ENCODE measurements at places on chromosomes 6 and 20.

DNA sequence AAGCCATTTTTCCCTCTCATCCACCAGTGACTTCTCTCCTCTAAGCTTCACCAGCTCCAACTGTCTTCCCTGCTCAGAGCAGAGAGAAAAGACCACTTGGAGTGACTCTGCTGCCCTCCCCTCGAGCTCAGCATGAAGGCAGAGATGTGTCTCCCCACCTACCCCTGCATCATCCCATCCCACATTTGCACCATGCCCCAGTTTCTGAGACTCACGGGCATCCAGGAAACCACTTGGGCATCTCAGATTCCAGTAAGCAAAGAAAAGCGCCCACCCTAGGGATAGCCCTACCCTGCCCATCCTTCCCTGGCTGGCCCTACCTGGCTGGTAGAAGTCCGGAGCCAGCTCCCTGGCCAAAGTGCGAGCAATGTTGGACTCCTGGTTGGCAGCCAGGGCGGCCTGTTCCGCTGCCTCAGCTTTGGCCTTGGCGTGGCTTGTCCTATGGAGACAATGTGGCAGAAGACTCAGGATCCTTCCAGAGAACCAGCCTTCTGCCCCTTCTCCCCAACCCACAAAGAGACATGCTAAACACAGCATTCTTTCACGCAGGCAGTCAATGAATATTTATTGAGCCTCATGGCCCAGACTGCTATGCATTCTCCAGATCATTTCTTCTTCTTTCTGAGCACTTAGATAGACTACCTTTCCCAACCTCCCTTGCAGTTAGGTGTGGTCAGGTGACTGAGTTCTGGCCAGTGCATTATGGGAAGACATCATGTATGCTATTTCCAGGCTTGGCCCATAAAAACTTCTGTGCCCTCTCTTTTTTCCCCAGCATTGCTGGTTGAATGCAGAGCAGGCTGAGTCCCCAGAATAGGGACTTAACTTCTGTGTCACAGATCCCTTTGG lies 68.6 kb downstream of the JPH2 start:
- no peak for DNase-seq

DNA sequence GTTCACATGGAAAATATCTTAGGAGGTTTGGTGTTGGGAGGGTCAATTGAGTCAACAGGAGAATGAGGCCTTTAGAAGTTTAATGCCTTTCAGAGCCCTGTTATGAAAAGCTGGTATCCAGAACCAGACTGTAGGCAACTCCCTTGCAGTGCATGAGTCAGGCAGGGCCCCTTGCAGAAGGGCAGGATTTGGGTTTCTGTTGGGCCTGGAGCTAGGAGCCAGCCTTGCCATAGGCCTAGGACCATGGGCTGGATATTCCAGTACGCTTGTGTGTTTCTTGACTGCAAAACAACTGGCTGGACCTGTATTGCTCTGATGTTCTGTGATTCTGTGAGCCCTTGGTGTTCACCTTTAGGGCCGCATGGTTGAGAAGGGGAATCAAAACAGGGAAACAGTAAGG lies 350.9 kb upstream of the PRND start:
- no peak for DNase-seq

DNA sequence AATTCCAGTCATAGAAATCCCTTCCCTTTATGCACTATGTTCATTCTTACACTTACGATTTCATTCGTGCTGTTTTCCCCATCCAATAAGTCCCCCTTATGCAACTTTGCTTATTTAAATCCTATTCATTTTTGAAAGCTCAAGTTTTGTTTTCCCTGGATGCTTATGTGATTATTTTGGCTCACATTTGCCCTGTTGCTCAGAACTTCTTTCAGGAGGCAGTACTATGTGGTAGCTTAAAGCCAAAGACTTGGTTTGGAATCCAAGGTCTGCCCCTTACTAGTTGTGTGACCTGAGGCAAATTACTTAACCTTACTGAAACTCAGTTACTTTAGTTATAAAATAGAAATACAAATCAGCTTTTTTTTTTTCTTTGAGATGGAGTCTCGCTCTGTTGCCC lies 59.6 kb downstream of the MOXD1 start:
- DNase-seq = no peak

DNA sequence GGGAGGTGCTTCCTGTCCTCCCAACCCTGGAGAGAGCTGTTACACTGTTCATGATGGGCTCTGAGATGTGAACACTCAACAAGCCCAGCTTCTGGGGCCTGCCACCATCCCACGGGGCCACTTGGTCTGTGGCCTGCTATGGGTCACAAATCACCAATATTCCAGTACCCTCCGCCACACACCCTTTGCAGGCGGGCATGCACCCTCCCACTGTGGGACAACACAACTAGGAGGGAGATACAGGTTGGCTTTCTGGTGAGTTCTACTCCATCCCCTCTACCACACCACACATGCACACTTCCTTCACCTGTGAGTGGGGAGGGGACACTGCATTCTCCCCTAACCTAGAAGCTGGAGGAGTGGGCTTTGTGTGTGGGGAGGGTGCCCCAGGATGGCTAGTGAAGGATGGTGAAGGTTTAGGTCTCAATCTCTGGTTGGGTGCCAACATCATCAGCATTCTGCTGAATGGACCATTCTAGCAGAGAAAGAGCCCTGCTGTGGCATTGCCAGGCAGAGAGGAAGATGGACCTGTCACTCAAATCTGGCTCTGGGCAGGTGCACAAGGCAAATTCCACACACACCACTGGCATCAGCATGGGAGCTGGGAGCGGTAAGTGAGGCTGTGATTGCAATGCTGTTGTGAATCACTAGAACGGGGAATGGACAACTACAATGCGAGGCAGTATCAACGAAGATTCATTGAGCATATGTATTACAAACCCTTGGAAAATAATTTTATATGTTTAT lies 175.1 kb downstream of the THBS2 start:
- no peak for DNase-seq

DNA sequence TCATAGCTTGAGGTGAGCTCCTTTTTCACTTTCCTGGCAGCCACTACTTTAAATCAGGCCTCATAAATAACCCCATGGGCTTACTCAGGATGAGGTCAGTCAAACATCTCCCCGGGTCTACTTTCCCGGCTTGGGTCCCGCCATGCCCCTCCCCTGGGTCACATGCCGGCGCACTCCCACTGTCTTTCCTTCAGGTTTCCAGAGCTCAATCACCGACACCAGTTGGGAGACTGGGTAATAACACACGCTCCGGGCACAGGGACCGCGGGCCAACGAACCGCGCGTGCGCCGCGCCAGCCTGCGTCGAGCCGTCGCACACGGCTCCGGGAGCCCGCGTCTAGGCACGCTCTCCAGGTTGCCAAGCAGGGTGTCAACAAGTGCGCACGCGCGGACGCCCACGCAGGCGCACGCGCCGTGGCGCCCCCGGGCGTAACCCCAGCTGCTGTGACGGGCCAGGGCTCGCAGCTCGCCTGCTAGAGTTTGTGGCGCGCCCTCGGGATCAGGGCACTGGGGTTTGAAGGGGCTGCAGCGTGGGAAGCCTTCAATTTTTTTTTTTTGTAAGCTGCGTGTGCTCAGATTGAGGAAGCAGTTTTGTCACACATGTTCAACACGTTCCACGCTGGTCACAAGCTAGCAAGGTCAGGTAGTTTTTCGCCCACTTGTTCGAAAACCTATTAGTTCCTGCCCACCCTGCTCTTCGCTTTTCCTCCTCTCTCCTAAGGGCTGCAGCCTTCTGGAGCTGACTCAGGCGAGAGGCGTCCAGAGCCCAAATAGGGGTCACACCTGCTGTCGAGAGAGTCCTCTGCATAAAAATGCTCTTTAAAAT lies 31.8 kb downstream of the TFAP2B start:
- no peak for DNase-seq

DNA sequence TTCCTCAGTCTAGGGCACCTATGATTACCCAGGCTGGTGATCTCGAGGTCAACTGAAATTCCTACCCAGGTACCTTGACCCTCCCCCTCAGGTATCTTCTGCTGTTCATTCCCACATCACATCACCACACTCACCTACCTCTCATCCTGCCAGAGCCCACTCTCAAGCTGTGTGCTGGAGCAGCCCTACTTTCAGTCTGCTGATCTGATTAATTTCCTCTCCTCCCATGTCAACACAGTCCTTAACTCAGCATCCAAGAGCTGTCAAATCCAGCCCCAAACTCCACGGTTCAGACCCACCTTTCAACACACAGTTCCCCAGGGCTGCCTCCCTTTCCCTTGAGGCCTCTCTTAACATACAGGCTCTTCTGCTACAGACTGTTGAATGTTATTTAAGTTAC lies 42.4 kb downstream of the EZR start:
- no peak for DNase-seq

DNA sequence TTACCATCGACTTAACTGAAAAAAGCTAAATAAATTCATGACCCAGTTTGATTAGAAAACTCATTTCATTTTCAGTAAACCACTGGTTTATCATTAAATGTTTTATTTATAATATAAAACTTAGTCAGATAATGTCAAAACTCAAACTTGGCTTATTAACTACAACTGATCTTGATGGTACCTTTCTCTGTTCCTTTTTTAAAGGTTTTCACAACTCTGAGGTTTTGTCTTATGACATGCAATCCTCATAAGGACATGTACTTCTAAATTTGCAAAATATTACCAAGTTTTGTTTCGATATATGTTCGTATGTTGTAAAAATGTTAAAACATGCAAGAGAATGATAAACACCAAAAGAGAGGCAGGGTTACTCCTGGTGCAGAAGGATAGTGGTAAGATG lies 82.5 kb upstream of the PDE10A start:
- DNase-seq = no peak

GRCh38 chr6:145270464-145270863 lies 464.9 kb downstream of the EPM2A start:
- no peak for DNase-seq

GRCh38 chr6:36848658-36849441 lies 9.6 kb upstream of the CPNE5 start:
- DNase-seq = no peak

DNA sequence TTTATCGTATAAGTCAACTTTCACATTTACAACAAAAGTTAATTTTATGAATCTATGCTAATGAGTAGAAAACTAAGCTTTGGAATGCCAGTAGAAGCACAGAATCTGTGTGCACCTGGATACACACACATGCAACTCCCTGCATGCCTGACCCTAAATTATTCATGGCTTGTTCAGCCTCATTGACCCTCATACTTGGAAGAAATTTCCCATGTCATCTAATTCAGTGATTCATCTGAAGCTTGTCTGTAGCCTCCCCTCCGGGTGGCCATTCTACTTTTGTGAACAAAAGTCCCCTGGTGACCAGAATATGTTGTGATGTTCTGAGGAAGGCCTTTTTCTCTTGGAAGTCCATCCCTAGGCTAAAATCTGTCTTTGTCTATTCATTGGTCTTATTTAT lies 1078.4 kb downstream of the KIF16B start:
- no peak for DNase-seq

DNA sequence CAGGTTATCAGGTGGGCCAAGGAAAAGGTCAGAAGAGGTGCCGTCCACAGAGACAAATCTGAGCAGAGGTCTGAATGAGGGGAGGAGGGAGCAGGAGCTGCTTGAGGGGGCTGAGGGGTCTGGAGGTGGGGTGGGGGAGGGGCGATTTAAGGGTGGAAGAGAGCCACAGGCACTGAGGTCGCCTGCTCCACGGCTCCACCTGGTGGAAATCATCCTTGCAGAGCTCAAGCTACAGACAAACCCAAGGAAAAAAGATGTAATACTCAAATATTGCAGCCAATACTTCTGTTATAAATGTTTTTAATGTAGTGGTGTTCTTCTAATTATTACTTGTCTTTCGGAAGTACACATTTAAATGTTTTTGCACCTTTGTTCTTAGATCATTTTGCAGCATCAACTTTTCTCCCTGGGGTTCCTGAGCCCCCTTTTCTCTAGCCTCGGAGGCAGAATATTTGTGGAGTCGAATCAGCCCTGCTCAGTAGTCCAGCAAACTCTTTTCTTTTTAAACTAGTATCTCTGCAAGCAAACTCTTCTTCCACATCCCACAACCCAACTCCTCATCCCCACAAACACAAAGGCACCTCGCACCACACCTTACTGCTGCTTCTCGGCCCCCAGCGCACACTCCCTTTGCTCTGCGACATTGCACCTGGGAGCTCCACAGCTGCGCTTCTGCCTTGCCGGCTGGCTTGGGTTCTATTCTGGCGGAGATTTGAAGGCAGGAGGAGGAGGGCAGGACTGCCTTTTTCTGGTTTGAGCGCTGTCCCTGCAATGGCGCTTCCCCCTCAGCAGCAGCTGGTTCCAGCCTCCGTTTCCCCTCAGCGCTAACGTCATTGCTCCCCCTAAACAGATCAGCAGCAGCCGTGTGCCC lies 51.0 kb upstream of the TFAP2A start:
- DNase-seq = no peak

DNA sequence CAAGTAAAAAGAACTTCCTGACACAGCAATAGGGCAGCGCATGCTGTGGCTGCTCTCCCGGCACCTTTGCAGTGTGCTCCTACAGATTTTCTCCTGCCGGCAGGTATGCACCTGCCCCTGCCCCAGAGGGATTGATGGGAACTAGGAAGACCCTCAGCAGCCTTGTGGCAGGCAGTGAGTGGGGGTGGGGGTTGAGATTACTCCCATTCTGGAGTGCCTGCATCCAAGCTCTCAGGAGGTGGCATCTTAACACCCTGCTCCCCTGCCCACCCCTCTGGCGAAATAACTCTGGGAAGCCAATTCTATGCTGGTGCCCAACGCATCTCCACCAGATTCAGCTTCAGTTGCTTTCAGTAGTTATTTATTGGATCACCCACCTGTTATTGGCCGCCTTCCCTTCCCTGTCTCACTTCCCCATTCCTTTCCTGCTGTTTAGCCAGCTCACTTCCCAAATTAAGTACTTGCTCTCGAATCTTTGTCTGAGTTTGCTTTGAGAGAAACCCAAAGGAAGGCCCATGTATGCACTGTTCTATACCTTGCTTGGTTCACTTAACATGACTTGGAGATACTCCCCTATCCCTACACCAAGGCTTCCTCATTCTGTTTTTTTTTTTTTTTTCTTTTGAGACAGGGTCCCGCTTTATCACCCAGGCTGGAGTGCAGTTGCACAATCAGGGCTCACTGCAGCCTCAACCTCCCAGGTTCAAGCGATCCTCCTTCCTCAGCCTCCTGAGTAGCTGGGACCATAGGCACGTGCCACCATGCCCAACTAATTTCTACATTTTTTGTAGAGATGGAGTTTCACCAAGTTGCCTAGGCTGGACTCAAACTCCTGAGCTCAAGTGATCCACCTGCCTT lies 29.3 kb upstream of the SLC23A2 start:
- no peak for DNase-seq
